ENCODE measurements at places on chromosomes 2 and 18.

GRCh38 chr2:42009657-42010580, 37.9 kb upstream of the PKDCC start:
- no peak for DNase-seq

DNA sequence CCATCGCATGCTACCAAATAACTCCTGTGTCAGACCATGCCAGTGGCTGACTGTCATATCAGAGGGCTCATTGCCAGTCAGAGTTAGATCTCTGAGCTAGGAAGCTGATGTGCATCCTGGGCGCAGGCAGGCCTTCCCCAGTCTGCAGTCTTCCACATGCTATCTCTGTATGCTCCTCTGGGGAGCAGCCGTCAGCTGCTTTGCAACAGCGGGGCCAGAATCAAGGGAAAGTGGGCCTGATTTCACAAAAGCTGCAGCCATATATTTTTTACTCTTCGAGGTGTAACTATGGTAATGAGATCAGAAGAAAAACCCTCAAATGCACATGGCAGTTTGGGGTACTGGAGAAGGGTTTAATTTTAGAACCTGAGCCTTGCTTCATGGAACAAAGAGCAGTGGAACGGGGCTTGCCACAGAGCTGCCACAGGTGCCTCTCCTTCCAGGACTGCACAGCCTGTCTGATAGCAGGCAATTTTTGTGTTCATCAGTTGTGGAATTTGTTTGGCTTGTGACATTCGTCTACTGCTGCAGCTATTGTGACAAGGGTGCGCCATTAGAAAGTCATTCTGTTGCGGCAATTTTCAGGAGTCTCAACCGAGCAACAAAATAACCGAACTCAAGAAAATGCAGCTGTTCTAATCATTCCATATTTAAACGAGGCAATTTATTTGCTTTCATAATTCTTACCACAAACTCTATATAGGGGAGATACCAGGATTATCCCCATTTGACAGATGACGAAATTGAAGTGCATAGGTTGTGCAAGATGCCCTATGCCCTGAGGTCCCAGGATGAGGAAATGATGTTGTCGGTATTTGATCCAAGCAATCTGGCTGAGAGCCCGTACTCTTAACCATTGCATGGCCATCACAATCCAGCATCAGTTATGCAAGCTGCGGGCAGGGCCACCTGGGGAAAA, 109.6 kb upstream of the CYRIA start:
- DNase-seq, result no peak

DNA sequence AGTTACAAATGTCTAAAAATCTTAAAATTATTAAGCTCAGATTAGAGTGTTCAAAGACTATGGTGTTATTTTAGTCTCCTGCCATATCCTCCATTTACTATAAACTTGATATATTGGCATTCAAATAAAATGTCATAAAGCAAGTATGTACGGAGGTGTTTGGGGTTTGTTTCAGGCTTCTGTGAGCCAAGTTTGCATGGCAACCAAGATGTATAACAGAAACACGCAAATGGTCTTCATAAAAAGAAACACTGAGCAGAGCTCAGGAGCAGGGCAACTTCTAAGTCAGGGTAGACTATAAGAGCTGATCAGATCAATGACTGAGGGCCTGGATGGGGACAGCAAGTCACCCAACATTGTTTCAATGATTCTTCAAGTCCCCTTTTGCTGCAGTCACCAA, 20.5 kb upstream of the OSR1 start:
- DNase-seq, result no peak

DNA sequence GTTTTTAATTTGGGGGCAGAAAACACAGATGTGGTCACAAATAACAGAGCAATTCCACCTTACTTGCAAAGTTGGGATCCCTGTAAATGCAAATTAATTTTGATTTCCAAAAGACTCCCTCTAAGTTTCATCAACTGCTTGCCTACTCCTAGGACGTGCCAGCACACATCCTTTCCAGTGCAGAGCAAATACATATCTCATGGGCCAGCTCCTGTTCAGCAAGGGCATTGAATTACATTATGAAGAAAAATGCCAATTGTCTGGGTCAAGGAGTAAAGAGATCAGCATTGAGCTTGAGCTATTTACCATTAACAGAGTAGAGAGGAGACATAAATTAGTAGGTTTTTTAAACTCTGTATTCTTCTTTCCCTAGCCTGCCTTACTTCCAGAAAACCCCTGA, 18.8 kb downstream of the PID1 start:
- DNase-seq, result no peak

GRCh38 chr18:23982155-23983079, 32.1 kb upstream of the TTC39C start:
- no peak for DNase-seq
